A673 (cell line): ENCODE measurements at places on chromosomes 4 and X.

DNA sequence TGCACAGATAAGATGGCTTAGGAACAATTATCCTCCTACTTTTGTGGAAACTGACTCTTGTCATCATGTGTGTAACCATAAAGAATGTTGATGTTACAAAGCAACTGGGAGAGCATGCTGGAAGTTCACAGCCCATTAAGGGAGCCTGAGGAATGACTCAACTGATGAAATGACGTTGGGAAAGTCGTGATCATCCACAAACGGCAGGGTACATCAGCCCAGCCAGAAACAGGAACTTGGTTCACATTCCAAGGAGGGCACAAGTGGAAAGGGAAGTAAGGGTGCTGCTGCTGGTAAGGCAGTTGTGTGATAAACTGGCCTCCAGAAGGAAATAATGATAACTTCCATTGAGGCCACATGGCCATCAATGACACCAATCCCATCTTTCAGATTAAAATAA, 6.7 kb downstream of the TEC start:
- DNase-seq, result no peak

- peak; percentile 12 for DNase-seq
These were observed 33.2 kb downstream of the HTT start for GRCh38 chr4:3107691-3108121.

DNA sequence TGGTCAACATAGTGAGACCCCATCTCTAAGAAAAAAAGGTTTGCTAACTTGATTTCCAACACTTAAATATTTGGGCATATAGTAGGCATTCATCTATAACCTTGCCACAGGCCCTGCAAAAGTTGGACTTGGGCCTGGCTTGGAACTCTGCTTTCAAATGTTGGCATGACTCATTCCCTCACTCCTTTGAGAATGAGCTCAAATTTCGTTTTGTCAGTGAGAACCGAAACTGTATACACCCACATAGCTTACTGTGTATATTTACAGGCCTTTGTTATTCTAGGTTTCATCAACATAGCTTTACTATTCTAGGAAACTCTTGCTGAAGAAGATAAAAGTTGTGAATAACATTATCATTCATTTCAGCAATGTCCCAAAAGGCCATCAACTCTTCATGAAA, 88.7 kb upstream of the ELOVL6 start:
- peak; percentile 63 for DNase-seq

GRCh38 chrX:12986886-12987285, 12.0 kb downstream of the TMSB4X start:
- no peak for DNase-seq

GRCh38 chr4:185740471-185740873, 71.5 kb downstream of the SORBS2 start:
- peak; percentile 21 for DNase-seq

GRCh38 chr4:186886759-186887158, 163.1 kb upstream of the FAT1 start:
- DNase-seq, result no peak

DNA sequence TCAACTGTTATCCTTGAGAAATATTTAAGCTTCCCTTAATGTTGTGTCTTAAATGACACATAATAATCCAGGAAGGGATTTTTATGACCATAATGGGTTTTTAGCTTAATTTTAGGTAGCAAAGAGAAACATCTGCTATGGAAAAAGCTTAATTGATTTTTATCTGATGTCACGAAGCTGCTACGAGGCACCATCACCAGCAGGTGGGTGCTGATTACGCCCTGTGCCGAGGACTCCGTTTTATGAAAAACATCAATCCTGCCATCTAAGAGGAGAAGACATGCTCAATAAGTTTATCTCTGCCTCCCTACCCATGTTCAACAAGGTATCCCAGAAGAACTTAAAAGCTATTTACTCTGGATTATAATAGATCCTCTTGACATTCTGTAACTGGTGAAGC, 280.6 kb upstream of the ZFP42 start:
- DNase-seq, result peak; percentile 6
